ENCODE measurements at places on chromosomes 5 and 9.
A peak's percentile ranks its signal among the peaks of the same experiment; 100 is the strongest.

DNA sequence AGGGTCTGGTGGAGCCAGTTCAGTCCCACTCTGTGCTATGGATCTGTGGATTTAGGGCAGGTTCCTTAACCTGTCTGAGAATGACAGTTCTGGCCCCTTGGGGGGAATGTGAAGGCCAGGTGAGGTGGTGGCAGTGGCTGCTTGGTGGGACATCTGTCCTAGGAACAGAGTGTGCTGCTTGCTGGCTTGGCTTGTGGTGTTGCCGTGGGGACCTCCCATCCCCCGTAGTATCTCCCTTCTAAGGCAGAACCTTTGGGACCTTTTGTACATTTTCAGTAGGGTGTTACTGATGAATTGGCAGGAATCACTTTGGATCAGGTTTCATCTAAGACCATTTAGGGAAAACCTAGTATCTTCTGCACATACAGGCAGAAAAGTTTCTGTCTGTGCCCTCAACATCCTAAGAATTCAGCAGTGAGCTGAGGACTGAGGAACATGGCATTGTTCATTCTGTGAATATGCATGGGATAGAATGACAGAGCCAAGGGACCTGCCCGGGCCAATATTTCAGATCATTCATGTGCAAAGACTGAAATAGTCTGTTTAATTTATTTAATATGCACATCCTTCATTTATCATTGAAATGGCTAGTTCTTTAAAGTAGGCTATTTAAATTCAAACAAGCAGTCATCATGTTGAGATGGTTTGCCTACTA is 64.6 kb downstream of the WNK2 start:
- DNase-seq: no peak

DNA sequence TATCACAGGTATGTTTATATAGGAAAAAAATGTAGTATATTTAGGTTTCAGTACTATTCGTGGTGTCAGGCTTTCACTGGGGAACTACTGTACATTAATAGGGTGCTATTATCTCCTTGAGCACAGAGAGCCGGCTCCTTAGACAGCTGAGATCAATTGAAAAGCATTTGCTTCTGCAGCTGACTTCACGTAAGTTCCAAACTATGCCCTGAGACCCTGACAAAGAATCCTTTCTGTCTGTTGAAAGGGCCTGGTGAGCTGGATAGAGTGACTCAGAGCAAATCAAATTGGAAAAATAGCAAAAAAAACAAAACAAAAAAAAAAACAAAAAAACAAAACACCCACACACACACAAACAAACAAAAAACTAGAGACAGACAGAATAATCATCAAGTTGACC is 652.0 kb downstream of the MTRR start:
- DNase-seq: no peak

DNA sequence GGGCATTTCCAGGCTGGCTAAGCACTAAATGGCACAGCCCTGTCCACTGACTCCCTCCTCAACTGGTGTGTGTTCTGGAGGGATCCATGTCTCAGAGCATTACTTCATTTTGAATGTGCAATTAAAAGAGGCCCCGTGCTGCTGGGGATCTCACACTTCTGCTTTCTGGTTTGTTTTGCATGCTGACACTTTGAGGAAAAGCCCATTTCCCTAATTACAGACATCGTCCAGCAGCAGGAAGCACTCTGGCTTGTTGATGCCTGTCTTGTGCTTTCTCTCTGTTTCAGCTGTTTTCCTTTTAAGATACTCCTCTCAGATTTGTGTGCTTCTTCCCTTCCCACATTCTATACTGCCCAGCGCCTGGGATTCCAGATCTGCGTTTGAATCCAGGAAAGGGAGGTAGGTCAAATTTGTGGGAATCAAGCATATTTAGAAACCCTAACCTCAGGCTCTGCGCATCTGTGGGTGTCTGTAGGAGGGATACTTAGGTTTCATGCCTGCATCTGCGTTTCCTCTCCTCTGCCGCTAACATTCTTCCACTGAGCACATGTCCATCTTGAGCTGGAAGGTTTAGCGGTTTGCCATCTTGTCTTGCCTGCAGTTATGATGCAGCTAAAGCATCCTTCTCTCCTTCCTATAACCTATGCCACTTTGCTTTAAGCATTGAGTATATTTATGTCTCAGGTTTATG is 25.7 kb downstream of the SYK start:
- DNase-seq: no peak

- no peak for DNase-seq
These were observed 480.0 kb downstream of the CCDC171 start for GRCh38 chr9:16032799-16033198.

DNA sequence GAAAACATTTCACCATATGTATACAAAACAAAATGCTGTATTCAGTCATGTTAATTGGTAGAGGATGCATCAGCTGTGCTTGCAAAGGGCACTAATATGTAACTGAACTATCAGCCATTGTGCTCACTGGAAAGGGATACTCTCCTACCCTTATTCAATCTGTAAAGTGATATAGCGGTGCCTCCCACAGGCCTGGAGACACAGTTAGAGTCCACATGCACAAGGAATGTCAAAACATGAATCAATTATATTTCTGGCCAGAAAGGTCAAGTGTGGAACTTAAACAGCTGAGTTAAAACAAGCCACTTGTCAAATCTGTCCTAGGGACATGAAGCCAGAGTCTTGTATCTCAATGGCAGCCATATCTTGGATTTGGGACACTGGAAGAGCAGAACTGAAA is 71.2 kb upstream of the IZUMO3 start:
- DNase-seq: no peak

DNA sequence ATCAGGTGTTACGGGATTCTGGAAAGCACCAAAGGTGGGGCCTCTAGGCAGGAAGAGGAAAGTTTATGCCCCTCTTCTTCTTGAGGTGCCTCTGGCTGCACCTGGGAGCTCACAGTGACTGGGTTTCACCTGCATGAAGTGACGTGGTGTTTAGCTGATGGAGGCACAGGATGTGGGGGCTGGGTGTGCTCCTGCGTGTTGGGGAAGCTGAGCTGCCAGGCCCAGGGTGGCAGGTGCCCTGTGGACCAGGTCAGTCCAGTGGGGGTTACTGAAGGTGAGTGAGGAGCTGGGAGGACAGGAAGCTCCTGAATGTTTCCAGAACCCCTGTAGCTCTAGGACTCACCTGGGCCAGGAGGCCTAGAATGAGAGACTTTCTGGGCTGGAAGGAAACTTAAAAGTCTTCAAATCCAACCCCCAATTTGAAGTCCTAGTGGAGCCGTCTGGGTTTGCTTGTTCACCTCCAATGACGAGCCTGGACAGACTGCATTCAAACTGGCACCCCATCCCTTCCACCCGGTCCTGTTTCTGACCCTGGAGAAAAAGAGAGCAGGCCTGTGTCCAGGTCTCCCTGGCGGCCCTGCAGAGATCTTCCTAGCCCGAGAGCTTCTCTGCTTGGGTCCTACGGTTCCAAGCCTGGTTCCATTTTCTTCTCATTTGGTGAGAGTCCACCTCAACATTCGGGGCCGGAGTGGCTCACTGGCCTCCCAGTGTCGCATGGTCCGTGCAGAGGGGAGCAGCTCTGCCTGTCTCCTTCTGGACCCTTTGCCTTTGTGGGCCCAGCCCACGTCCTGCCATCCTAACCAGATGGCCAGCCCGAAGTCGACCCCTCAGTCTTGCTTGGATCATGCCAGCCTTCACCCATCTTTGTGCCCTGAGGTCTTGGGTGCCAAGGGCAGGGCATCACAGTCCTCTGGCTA is 22.3 kb downstream of the TRAF1 start:
- no peak for DNase-seq

GRCh38 chr5:125006011-125006685 is 259.7 kb upstream of the ZNF608 start:
- no peak for DNase-seq

- no peak for DNase-seq
These were observed 511.0 kb downstream of the PRELID2 start for GRCh38 chr5:145324101-145324500.

- DNase-seq: peak; percentile 74
These were observed 40.3 kb upstream of the ABCA1 start for GRCh38 chr9:104968025-104968982.

DNA sequence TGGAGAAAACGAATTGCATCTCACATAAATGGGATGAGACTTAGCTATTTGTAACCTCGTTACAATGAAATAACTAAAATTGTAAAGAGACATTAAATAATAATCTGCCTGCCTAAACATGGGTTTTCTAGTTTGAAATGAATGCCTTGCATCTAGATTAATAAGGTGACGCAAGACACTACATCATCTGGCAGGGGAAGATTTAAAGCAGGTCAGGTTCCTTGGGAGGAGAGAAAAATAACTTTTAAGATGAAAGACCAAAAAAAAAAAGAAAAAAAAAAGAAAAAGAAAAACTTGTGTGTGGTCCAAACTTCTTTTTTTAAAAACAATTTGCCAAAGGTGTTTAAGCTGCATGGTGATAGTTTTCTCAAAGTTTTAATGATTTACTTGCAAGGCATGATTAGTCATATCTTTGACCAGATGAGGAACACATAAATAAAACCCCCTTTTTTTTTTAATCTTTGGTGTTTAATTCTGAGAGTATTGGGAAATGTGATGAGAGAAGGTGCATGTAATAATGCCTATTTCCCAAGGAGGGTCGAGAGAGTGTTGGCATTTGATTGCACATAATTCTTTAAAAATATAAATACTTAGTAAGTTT is 122.9 kb upstream of the ADAMTSL1 start:
- DNase-seq: no peak

DNA sequence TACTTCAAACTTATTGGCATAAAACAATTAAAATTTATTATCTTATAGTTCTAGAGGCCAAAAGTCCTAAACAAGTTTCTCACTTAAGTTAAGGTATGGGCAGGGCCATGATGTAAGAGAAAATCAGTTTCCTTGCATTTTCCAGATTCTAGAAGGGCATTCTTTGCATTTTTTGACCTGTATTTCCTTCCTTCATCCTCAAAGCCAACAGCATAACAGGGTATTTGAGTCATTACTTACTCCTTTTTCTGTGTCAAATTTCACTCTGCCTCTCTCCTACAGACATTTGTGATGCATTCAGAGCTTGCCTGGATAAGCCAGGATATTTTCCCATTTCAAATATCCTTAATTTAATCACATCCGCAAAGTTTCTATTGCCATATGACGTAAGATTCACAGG is 1499.0 kb downstream of the EFNA5 start:
- DNase-seq: no peak

GRCh38 chr9:116058421-116058820 is 95.2 kb upstream of the PAPPA start:
- no peak for DNase-seq

- no peak for DNase-seq
These were observed 990.4 kb downstream of the EFNA5 start for GRCh38 chr5:106680330-106680729.

GRCh38 chr9:134641173-134641989 is at the start of gene COL5A1:
TSS of gene COL5A1 (plus strand) at chr9:134641803. CDS start at chr9:134642188, 385 bp downstream.
- DNase-seq: peak; percentile 30

DNA sequence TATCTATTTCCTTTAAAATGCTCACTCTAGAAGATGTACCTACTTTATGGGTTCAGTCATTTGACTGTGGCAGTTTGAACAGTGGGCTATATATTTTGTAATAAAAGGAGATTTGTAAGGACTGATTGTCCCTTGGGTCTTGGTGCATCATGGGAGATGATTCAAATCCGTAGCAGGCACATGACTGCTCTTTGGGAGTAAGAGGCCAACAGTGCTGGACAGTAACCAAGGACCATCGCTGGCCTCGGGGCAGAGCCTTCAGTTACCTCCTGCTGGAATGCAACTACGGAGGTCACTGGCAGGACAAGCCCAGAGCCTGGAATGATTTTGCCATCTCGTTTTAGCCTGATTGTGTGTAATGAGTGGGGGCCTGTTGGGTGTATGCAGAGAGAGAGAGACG is 7.0 kb upstream of the MAMDC2 start:
- DNase-seq: no peak

GRCh38 chr5:57780306-57780960 is 297.8 kb upstream of the ACTBL2 start:
- no peak for DNase-seq

DNA sequence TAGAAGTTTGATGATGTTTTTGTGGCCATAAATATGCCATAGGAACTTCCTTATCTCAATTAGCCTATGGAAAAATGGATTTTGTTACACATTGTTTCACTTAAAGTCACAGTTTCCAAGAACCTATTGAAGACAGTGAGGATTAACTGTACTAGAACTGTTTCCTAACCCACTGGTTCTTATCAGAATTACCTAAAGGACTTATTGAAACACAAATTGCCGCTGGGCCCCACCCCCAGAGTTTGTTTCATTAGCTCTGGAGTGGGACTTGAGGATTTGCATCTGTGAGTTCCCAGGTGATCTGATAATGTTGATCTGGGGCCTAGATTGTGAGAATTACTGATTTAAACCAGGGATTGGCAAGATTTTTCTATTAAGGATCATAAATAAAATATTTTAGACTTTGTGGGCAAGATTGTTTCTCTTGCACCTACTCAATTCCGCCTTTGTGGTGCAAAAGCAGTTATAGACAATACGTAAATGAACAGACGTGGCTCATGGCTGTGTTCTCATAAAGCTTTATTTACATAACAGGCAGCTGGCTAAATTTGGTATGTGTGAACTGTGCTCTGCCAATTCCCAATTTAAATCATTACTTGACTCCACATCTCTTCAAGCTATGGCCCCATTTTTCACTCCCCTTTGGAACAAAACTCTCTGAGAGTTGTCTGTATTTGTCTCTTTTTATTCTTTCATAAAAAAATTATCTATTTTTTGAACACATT is 9.3 kb downstream of the JAK2 start:
- no peak for DNase-seq

DNA sequence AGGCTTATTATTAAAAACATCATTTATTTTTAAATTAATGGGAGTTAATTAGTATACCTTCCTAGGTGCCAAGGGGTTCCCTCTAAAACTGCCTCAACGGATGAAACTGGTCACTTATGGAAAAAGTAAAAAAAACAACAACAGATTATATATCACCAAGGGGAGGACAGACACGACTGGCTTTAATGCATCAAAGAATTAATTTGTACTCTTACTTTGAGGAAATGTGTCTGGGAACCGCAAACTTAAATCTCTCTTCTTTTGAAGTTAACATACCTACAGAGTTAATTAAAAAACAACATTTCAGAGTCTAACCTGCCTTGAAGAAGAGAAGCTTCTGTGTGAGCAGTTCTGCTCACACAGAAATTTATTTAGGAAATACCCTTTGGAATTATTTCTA is 354.6 kb downstream of the LRRC70 start:
- DNase-seq: no peak

GRCh38 chr5:157918811-157919742 is 60.1 kb upstream of the CLINT1 start:
- no peak for DNase-seq

GRCh38 chr5:134051305-134051704 is 46.5 kb upstream of the VDAC1 start:
- no peak for DNase-seq

DNA sequence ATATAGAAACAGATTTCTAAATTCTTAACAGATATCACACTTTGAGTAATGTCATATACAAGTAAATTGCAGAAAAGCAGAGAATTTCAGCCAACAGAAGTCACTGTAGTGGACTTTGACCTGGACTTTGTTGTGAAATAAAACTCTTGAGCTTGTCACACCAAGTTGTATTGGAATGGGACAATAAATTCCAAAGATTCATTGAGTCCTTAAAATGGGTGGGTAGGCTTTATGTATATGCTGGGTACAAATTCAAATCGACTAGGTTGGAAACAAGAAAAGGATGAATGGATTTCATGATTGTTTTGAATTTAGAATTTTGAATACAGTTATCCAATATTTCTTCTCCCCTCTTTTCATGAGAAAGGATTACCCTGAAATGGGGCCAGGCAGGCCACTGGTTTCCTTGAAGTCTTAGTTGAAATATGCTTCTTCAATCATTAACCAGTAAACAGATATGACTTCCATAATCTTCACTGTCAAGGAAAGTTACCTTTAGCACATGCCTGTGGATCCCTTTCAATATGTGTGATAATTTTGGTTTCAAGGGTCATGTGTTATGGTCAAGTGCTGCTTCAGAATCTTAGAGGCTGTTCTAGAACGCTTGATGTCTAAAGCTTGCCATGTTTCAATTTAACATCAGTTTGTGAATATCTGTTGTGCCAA is 25.7 kb downstream of the PIP5K1B start:
- no peak for DNase-seq
